ENCODE measurements at places on chromosomes 12 and 14.
A peak's percentile ranks its signal among the peaks of the same experiment; 100 is the strongest.

DNA sequence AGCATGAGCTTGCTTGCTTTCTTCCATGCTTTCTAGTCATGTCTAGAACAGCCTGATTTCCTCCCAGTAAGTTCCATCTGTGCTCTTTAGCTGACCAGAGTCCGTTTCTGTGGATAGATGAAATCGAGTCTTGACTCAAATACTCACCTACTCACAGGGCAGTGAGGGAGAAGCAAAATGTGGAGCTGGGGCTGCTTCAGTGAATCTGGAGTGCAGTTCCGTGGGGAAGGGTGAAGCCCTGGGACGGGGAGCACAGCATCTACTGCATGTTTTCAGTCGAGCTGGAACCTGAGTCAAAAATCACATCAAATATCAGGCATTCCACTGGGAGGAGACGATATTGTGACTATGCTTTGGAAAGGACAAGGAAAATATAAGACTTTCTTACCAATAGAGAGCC is 70.3 kb upstream of the PRMT8 start:
- DNase-seq = no peak

GRCh38 chr14:54085841-54086240 is 129.2 kb upstream of the BMP4 start:
- peak; percentile 6 for DNase-seq

- no peak for DNase-seq
Measured at GRCh38 chr14:53879022-53879686, 77.5 kb downstream of the BMP4 start.

GRCh38 chr12:125734137-125734536 is 668.9 kb downstream of the AACS start:
- no peak for DNase-seq

DNA sequence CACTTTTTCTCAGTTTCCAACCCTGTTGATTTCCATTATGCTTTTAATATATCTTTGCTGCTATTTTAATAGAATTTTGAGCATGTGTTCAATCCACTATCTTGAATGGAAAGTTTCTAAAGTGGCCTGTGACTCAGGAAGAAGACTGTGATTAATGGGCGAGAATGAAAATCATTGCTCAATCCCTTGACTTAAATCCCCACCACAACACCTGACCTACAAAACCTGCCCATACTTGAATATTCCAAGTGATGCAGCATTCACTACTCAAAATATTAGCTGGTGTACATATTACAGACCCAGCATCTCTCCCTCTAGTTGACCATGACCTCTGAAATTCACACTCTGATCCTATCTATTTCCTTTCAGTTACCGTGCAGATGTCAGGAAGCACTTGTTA is 1.3 kb upstream of the OAS3 start:
- DNase-seq = no peak

GRCh38 chr12:32697445-32697844 is 18.3 kb downstream of the DNM1L start:
- DNase-seq = no peak

GRCh38 chr12:69068448-69068847 is 135.5 kb upstream of the CPM start:
- peak; percentile 6 for DNase-seq

DNA sequence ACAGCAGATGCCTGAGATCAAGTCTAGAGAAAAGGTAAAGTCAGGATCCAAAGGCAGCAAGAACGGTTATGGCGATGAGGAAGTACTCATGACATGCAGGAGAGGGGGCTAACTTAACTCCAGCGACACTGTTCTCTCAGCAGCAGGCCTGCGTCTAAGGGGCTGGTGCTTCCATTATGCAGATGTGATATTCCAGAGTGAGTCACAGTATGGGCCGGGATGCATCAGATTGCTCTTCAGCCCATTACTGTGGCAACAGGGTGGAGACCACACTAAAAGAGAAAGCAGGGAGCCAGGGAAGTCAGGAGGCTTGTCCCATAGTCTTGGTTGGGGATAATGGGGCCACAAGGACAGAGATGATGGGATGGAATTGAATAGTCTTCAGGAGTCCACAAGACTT is 151.8 kb upstream of the NTF3 start:
- DNase-seq = no peak

DNA sequence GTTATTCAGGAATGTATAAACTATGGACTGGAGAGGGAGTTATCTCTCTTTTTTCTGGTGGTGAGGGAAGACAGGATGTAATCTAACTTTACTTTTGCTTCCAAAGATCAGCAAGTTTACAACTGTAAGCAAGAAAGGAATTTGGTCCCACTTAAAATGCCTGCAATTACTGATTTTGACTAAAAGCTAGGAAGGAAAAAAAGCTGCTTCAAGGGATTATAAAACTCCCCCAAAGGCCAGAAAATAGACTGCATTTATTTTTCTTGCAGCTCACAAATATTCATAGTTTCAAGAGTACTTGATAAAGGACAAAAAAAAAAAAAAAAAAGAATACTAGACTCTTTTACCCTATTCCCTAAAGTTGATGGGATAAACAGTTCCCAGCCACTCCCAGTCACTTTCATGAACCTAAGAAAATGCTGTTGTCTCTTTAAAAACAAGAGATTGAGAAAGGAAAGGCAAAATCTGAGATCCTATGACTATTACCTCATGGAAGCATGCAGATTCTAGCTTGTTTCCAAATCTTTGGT is 128.7 kb upstream of the BMP4 start:
- no peak for DNase-seq

GRCh38 chr14:73754911-73755360 is 40.8 kb upstream of the PNMA1 start:
- peak; percentile 65 for DNase-seq

GRCh38 chr14:100790502-100791347 is 35.2 kb upstream of the MEG3 start:
- DNase-seq = peak; percentile 62
